ENCODE measurements at places on chromosomes 3 and 15.

GRCh38 chr3:39473452-39474125, 6.1 kb downstream of the MOBP start:
- DNase-seq = no peak

DNA sequence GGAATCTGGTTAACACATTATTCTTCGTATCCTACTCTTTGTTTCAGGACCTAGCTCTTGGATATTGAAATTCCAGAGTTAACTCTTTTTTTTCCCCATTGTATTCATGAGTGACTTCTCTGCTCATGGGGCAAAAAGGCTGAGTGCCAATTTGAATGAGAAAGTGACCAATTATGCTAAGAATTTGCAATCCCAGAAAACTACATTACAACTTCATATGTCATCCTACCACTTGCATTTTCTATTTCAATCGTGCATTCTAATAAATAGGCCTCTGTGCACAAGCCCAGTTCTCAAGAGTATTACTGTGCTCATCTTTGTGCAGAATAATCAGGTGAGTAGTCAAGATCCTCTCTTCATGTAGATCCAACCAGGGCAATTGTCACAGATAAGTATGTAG, 537.8 kb downstream of the OTOL1 start:
- DNase-seq = peak; percentile 37

DNA sequence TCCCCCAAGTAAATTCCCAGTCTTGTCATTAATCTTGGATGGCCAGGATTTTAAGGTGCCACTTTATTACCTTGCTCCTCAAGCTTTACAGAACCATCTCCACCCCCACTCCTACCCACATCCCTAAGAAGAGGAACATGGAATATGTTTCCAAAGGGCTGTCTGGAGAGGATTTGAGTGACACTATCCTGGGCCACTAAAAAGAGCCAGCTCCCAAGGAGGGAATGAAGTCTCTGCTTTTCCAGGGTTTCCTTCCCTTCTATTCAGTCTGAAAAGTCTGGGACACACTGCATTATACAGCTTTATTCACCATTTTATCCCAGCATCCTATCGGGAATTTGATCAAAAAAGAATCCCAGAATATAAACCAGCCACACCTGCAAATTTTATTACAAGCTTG, 35.6 kb upstream of the MECOM start:
- DNase-seq = no peak

GRCh38 chr3:143135150-143135549, 15.6 kb downstream of the CHST2 start:
- peak; percentile 92 for DNase-seq

DNA sequence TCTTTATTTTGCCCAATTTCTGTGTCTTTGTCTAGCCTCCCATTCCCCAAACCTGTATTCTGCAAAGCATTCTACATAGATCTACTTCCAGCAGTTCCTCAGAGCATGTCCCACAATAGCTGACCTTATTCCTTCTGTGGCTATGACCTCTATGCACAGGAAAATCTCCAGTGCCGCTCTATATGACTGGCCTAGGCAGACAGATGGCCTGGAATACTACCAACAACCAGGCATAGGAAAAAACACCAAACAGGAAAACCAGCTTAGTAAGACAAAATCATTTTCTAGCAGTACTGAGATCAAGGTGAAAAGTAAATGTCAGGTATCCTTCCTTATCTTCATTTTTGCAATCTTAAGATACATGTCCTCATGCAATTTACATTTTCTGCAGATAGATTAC, 1115.0 kb downstream of the IGSF11 start:
- no peak for DNase-seq

DNA sequence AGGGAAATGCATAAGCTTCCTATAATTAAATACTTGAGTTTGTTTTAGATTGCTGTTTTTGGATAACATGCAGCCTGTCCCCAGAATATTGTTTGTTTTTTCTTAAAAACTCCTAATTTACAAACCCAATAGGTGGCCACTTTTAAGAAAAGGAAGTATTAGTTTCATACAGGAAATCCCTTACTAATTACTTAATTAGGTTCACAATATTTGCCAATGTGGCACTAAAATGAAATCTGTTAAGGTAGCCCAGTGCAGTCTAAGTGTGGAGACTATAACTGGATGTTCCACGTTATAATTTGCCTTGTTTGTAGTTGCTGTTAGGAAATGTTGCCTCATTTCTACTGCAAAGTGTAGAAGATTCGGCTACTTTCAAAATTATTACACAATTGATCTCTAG, 195.8 kb downstream of the BBX start:
- no peak for DNase-seq

DNA sequence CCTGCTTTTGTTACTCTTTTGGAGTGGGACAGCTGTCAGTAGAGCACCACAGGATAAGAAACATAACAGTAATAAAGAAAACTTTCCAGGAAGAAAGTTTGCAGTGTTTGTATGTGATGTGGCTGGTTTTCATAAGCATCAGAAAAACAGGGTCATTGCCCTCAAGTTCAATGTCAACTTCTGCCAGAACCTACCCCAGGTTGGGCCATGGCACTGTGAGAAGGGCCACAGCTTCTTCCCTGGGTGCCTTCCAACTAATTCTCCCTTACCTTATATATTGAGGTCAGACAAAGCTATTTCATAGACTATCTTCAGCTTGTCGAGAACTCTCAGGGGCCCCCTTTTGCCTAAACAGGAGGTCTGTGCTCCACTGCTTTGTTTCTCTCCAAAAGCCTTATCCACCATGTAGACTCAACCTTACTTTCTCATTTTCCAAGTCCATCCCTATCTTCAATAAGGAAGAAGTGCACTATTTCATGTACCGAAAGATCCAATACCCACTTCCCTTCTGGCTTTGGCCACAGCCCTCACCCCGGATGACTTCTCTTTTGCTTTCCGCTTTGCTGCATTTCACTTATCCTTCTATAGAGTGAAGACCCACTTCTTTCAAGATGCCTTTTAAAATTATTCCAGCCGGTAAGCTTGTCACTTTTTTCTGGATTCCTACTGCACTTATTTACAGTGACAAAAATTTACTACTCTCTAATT, 38.2 kb upstream of the PLCL2 start:
- no peak for DNase-seq

GRCh38 chr15:29925227-29926082, 103.2 kb upstream of the TJP1 start:
- DNase-seq = no peak

- no peak for DNase-seq
These were observed at the start of gene CHST14 for GRCh38 chr15:40470423-40471104. TSS of gene CHST14 (plus strand) at chr15:40470984. CDS start at chr15:40471214, 230 bp downstream.

DNA sequence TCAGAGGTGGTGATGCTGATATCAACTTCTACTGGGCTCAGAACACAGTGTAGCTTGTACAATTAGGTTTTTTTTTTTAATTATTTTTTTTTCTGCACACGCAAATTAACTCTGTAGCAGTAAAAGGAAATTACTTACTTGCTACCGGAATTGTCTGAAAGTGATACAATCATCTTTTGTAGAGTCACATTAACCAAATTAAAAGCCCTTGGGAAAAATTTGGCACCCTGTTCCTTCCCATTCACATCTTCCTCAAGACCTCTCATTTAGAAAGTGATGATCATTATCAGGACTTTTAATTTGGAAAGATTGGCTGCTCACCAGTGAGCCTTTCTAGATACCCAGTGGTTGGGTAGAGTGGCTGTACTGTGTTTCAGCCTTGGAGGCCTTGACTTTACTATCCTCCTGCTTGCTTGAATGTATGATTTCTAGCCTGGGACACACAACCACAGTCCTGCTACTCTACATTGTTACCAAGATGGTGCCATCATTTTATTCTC, 158.3 kb downstream of the ECT2 start:
- no peak for DNase-seq

DNA sequence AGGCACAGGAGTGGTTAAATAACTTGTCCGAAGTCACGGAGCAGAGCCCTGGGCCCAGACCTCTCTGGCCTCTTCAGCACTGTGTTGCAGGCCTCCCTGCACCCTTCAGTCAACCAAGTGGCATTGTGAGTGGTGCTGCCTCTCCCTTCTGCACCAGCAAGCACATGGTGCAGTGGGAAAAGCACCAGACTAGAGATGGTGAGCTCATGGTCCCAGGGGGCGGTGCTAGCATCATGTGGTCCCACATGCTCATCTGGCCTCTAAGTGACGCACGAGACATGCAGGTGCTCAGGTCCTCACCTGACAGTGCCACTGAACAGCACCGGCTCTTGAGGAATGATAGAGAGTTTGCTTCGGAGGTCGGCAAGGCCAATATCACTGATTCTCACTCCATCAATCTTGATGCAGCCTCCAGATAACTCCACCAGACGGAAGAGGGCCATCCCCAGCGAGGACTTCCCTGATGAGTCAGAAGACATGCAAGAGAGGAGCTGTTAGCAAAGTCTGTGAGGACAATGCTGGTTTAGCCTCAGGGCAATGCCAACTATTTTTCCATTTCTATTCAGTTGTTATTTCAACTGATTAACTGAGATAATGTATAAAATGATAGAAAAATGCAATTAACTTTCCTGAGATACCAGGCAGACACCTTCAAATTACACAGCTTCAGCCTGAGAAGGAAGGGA, 53.1 kb upstream of the PARL start:
- no peak for DNase-seq

GRCh38 chr3:177448987-177449359, 251.7 kb upstream of the TBL1XR1 start:
- DNase-seq = no peak
